Stimulated activated CD8-positive, alpha-beta memory T cell treated with anti-CD3 and anti-CD28 coated beads, Interleukin-7, amount 100 ng/mL, for 4 hours (primary cell): ENCODE measurements at places on chromosomes 6 and 20.

DNA sequence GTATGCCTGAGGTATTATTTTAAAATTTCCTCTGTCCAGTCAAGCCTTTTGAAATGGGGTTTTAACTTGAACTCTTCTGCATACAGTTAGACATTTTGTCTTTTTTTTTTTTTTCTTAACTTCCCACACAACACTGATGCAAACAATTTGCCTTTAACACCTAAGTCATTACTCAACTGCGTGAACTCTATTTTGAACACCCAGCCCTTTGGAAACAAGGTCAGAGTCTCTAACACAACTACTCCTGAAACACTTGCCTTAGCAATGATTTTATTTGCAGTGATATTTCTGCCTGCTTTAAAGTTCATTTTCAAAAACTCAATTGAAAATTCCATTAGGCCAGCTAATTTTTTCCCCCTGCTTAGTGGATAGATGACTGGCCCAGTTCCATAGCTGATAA is 24.2 kb downstream of the GLYATL3 start:
- no peak for DNase-seq

- DNase-seq: no peak
These were observed 101.1 kb upstream of the ID4 start for GRCh38 chr6:19736066-19736465.

GRCh38 chr6:13550656-13551055 is 23.7 kb upstream of the SIRT5 start:
- DNase-seq: no peak

- DNase-seq: no peak
These were observed 518.6 kb downstream of the BMP2 start for GRCh38 chr20:7285918-7286556.

- DNase-seq: no peak
These were observed 85.5 kb downstream of the BMP6 start for GRCh38 chr6:7811441-7811840.

GRCh38 chr6:6033858-6034257 is 27.1 kb upstream of the NRN1 start:
- no peak for DNase-seq

DNA sequence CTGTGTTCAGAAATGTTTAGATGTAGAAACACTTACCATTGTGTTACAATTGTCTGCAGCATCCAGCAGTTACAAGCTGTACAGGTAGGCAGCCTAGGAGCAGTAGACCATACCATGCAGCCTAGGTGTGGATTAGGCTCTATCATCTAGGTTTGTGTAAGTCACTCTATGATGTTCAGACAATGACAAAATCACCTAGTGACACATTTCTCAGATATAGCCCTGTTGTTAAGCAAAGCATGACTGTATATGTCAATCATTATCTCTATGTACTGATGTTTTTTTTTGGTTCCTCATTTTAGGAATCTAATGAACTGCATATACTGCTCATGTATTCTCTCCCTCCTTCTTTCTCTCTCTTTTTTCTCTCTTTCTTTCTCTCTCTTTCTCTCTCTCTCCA is 22.2 kb downstream of the CST8 start:
- no peak for DNase-seq

- no peak for DNase-seq
These were observed 227.9 kb downstream of the TBXT start for GRCh38 chr6:165939601-165940290.

- DNase-seq: no peak
These were observed 321.3 kb upstream of the ARID1B start for GRCh38 chr6:156455847-156456246.

DNA sequence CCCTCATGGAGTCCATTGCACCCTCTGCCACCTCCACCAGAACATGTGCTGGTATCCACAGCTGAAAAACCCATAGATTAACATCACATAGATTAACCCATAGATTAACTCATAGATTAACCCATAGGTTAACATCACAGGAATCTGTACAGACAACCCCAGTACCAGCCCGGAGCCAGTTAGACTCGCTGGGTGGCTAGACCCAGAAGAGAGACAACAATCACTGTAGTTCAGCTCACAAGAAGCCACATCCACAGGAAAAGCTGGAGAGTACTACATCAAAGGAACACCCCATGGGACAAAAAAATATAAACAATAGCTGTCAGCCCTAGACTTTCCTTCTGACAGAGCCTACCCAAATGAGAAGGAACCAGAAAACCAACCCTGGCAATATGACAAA is 25.1 kb downstream of the SERPINB9 start:
- no peak for DNase-seq

GRCh38 chr6:1242446-1242845 is 69.5 kb upstream of the FOXQ1 start:
- DNase-seq: no peak

DNA sequence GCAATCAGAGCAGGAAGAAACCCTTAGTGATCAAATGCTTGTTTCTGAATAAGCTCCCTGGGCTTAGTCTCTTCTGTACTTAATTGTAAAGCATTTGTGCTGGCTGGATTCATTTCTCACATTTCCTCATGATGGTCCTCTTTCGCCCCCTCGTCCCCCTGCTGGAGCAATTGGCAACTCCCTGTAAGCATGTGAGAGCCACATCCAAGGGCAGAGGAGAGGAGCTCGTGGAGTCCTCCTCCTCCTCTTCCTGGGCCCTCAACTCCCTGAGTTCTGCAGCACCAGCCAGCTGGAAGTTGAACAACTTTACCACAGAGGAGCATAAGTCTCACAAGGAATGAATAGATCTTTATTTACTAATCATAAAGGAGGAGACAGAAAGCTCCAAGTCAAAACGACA is 12.6 kb downstream of the ANKEF1 start:
- DNase-seq: no peak

DNA sequence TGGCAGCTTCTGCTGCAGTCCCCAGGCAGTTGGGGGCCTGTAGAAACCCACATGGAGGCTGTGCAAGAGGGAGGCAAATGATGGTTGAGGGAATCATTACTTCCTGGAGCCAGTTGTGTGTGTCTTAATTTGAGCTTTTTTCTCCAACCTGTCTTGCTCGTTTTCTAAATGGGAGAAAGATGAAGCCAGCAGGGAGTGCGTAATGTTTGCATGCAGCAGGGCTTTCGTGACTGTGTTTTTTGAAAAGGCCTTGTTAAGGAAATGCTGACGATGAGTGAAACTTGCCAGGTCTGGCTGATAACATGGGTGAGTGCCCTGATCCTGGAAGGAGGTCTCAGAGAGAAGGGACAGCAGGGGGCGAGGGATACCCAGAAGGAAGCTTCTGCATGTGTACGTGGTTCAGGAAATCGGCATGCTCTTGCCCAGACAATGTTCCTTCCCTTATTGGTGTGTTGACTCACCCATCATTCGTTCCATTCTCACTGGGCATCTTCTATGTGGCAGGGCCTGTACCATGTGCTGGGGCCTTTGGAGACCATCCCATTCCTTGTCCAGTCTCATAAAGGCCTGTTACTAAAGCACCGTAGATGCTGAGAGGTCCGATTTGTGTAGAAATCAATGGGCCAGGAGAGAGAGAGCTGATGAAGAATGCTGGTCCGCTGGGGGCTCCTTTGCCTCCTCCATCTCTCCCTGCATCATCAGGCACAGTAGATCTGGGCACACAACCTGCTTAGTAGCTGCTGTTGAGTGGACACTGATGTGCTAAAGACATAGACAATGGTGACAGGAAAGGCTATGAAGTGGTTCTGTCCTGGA is 27.4 kb downstream of the GLP1R start:
- no peak for DNase-seq

DNA sequence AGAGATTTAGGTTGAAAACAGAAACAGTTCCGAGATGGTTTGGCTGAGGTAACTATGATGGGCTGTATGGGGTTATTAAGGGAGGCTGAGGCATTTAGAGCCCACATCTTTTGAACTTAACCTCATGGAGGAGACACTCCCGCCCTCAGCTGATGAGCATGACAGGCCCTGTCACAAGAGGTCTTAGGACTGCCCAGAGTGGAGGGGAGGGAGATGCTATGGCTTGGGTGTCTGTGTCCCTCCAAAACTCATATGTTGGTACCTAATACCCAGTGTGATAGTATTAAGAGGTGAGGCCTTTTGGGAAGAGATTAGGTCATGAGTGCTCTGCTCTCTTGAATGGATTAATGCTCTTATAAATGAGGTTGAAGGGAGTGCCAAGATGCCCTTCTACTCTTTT is 126.6 kb downstream of the CDC5L start:
- no peak for DNase-seq

- no peak for DNase-seq
These were observed 48.0 kb downstream of the OR2B2 start for GRCh38 chr6:27863962-27864905.

DNA sequence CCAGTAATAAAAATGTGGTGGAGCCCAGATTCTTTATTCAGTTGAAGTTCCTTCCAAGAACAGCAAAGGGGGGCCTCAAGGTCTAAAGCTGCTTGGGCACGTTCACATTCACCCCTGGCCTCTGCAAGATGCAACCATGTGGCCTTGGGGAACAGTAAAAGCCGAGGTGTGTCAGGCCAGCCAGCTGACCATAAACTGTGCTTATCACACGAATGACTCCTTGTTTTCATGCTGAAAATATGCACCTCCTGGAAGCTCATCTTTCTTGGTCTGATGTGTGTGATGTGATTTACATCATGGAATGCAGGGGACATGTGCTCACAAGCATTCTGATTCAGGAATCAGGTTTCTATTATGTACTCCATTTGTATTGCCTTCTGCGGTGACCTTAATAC is 211.6 kb upstream of the MARCKS start:
- no peak for DNase-seq

DNA sequence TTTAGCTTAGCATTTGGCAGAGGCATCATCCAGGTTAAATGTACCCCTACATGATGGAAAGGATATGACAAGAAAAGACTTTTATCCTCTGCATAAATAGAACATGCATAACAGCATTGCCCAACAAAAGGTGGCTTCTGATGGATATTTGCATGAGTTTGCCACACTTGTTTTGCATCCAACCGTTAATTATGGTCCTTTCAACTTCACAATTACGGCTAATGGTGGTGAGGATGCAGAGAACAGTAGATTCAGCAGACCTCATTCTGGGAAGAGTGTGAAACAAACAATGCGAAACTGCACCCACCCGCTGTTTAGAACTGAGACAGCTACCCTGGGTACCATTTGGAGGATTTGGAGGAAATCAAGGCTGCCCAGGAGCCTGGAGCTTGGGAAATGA is 690.9 kb upstream of the CHD6 start:
- DNase-seq: no peak

GRCh38 chr6:140567466-140567865 is 1193.0 kb upstream of the CITED2 start:
- DNase-seq: no peak

DNA sequence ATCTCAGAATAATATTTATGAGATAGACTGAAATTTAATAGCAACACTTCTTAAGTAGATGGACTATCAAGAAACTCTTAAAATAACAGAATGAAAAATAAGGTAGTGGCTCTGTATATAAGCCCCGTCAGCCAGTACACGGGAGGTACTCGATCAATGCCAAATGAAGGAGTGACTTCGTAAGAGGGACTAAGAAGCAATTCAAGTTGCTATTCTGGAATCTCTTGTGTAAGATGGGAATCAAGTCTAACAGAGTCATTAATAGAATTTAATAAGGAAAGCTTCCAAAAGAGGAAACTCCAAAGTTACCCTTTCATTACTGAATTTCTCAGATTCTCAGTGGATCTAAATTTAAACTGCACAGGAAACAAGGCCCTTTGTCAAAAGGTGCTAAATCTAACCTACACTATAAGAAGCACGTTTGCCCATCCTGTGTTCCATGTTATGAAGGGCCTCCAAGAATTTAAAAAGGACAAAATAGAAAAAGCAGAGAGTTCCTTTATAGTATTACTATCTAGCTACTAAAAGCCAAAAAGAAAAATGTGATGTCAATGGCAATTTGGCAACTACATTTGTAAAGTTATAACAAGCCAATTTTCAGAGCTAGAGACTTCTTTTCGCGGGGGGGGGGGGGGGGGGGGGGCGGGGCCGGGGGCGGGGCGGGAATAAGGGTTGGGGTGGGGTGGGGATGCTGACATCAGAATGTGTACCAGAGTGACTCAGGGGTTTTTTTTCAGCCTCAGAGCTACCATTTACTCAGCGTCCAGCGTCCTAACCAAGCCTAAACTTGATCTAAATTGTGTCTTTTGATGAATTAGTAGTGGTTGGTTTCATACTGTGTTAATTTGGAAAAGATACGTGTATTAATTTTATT is 200.6 kb downstream of the GMPR start:
- DNase-seq: peak; percentile 14

GRCh38 chr20:17083738-17084137 is 143.1 kb upstream of the PCSK2 start:
- DNase-seq: no peak

DNA sequence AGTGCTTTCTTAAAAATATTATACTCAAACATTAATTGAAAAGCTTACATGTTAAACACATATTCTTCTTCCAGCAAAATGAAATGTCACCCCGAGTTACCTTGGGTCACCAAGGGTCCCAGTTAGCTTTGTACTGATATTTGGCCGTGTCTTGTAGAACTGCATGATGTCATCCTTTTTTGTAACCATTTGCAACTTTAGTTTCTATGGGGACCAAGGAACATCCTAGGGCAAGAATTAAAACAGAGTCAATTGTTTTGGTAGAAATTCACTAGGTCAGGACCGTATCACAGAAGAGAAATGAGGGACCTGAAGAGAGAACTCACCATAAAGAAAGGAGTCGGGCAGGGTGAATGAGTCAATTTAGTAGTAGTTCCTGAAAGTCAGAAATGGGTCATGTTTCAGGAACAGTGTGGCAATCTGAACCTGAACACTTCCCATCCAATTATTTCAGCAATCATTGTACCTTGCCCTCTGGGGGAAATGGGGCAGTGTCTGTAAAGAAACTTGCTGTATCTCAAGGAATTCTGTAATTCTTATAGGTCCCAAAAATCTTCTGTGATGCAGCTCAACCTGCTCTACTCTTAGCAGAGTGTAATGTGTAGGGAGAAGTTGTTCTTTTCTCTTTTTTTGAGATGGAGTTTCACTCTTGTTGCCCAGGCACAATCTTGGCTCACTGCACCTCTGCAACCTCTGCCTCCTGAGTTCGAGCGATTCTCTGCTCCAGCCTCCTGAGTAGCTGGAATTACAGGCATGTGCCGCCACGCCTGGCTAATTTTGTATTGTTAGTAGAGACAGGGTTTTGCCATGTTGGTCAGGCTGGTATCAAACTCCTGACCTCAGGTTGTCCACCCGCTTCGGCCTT is 5.3 kb upstream of the AKAP7 start:
- DNase-seq: no peak

GRCh38 chr20:48769069-48769983 is 58.5 kb downstream of the PREX1 start:
- peak; percentile 91 for DNase-seq

- DNase-seq: no peak
These were observed 96.5 kb downstream of the MMUT start for GRCh38 chr6:49366539-49366938.
